ENCODE measurements at places on chromosomes 6 and 20. TPM values are rescaled to one million over a fixed set of nuclear protein-coding genes. Genes with fewer than 3 reads are reported as not detected.

Gene RIPOR2
- 67.0 TPM for total RNA-seq

Gene EFCAB8
- 1.7 TPM for total RNA-seq

Gene OR2B6
- total RNA-seq: 0.35 TPM

DNA sequence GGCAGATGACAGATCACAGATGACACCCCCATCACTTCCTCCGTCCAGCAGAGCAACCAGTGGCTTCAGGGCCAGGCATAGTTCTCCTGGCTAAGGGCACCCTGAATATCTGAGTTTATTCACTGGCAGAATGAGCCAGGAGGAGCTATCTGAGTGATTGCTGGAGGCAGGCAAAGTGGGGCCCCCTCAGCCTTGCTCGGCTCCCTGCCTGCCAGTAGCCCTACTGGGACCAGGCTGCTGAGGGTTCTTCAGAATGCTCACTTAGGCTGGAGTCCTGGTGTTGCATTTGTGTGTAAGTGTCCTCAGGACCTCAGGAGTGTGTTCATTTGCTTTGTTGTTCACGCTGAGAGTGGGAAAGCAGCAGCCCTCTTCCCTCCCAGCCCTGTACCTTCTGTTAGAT lies 31.2 kb downstream of the CHMP4B start:
- DNase-seq: no peak

GRCh38 chr6:50096296-50096695 lies 46.6 kb upstream of the DEFB112 start:
- DNase-seq: no peak

DNA sequence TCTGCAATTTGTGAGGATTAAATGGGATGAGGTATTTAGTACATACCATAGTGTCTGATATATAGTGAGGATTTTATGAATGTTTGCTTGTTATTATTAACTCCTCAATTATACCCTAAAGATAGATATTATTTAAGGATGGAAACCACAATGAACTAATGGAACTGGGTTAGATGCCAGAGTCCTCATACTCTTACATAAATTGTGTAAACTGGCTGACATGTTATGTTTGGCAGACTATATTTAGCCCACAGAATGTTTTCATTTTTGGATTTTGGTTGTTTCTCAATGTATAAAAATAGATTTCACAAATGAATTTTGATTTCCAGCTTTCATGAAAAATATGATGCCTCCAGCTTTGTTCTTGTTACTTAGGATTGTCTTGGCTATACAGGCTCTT lies 37.6 kb downstream of the HTR1B start:
- DNase-seq: no peak

DNA sequence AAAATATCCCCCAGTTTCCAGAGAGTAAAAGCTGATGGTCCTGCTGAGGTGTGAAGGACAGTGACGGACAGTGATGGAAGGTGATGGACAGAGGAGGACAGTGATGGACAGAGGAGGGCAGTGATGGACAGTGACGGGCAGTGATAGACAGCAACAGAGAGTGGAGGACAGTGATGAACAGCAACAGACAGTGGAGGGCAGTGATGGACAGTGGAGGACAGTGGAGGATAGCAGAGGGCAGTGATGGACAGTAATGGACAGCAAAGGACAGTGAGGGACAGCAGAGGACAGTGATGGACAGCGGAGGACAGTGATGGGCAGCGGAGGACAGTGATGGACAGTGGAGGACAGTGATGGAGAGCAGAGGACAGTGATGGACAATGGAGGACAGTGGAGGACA lies 2.7 kb upstream of the NKAIN4 start:
- DNase-seq: no peak

DNA sequence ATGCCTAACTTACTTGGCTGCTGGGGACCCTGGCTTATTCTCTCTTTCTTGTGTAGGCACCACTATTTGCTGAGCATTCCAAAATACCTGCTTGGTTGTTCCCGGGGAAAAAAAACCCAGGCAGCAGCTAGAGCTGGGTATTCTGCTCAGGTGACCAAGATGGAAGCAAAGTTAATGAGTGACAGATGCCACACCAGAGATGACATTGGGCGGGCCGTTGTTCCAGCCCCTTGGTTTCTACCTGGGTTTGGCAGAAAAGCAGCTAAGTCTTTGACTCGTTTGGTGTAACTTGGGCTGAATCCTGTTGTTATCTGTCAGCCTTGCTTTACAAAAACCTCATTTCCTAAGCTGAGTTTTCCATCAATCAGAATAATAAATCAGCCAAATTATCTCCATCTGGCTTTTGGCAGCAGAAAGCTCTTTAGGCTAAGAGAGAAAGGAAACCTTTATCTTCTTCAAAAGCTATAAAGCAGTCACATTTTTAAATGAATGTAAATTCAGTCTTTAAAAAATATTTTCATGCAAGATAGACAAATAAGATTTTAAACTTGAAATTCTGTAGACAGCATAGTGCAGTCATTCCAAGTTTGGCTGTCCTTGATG lies 202.0 kb upstream of the GMDS start:
- DNase-seq: no peak

GRCh38 chr6:25946631-25947030 lies 16.0 kb upstream of the TRIM38 start:
- no peak for DNase-seq

GRCh38 chr6:112833581-112834131 lies 486.5 kb downstream of the RFPL4B start:
- DNase-seq: no peak

- DNase-seq: no peak
Measured at GRCh38 chr6:19311786-19312185, 525.4 kb upstream of the ID4 start.

GRCh38 chr6:116924245-116924644 lies 47.2 kb downstream of the RFX6 start:
- DNase-seq: no peak
